ENCODE measurements at places on chromosomes 4 and X. TPM values are rescaled to one million over a fixed set of nuclear protein-coding genes. Genes with fewer than 3 reads are reported as not detected.

DNA sequence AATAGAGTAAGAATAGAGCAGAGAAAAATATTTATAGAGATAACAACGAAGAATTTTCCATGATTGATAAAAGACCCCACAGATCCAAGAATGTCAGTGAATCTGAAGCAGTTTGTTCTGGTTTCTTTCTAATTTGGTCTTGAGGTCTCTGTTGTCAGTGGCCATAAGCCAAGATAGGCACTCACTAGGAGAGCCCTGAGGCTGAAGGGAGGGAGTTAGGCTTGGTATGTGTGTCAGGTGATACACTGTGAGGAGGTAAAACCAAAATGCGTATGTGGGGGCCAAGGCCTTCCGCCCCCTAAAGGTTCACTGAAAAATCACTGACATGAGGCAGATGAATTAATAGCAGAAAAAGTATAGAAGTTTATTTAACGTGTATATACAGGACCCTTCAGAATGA is 382.3 kb upstream of the HTR2C start:
- no peak for DNase-seq

DNA sequence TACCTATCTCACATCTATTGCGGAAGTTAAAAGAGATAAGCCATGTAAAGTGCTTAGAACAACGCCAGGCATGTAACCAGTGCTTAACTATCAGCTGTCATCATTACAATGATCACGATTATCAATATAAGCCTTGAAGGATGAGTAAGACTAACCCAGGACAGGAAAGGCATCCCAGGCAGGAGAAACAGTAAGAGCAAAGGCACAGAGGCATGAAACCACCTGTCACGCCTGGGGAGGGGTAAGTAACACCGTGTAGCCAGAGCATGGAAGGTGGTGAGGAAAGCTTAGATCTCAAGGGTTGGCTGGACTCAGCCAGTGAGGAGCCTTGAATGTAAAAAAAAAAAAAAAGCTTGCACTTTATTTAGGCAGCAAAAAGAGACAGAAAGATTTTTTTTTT is 71.7 kb upstream of the NOCT start:
- DNase-seq, result no peak

DNA sequence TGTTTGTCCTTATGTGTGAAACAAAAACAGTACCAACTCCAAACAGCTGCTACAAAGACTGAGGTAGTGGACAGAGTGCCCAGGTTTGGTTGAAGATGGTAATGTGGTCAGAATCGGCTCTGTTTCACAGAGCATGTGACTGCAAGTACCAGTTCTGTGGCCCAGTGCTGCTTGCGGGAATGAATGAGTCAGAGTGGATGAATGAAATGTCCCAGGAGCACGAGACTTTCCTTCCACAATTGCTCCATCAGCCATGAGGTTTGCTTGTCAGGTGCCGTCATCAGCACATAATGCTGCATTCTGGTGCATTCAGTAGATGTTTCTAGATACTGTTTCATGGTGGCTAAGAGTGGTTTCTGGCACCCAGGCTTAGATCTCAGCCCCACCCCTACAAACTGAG is 84.2 kb downstream of the GPR143 start:
- DNase-seq, result no peak

- DNase-seq, result no peak
These were observed 359.4 kb downstream of the ARAP2 start for GRCh38 chr4:35884714-35885480.

GRCh38 chrX:40719218-40719617 is 16.1 kb downstream of the MED14 start:
- no peak for DNase-seq

GRCh38 chr4:155640751-155641150 is 25.9 kb upstream of the GUCY1A1 start:
- no peak for DNase-seq

DNA sequence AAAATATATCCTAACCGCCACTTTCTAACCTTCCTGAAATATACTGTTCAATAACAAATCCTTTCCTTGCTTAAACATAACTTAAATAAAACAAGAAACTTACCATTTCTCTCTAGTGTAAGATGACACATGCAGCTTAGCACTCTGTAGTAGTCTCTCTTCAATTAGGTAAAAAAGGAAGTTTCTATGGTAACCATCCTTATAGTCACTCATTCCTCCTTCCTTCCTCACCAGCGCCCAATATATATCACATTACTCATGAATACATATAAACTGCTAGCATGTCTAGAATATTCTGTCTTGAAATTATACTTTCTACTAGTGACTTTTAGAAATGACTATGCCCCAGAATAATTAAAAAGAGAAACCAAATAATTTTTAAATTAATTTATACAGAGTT is 112.2 kb downstream of the SNCA start:
- no peak for DNase-seq

DNA sequence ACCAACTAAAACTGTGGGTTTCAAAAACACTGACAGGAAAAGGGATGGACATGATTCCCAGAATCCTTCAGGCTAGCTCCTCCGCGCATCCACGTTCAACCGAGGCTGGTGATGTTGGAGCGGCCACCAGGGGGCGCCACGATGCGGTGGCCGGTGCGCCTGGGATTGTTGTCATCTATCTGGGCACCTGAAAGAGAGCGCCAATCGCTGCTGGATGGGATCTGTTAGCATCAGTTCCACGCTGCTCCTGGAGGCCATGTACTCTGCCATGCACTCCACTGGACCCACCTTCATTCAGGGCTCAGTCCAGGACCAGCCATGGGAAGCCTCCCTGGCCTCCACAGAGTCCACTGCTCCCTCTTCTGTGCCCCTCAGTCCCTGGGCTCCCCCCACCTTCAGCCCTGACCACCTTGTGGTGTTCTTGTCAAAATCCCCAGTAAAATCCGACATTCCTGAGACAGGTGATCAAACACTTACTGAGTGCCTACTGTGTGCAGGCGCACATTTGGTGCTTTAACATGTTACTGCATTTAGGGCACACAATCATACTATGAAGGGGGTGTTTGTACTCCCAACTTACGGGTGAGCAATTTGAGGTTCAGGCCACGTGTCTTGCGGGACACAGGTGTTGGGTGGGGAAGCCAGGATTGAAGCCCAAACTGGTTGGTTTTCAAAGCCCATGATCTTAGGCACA is 71.1 kb downstream of the CRMP1 start:
- no peak for DNase-seq

- no peak for DNase-seq
These were observed 232.5 kb downstream of the ARHGAP10 start for GRCh38 chr4:147964266-147964880.

DNA sequence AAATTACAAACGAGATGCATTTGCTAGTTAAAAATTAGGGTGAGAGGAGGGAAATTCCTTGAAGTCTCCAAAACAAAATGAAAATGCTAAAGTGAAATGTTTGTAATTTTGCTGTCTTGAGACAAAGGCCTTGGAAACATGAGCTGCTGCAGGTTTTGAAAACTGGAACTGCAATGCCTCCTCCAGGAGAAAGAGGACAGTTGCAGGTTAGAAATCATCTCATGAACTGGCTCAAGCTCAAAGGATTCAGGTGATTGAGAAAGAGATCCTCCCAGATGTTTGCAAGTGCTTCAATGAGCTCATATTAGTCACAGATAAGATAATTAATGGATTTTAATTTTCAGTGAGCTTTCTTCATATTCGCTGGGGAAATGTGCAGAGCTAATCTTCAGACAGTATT is 32.4 kb downstream of the SMPX start:
- no peak for DNase-seq

GRCh38 chrX:42385730-42386129 is 392.2 kb downstream of the PPP1R2C start:
- DNase-seq, result no peak

DNA sequence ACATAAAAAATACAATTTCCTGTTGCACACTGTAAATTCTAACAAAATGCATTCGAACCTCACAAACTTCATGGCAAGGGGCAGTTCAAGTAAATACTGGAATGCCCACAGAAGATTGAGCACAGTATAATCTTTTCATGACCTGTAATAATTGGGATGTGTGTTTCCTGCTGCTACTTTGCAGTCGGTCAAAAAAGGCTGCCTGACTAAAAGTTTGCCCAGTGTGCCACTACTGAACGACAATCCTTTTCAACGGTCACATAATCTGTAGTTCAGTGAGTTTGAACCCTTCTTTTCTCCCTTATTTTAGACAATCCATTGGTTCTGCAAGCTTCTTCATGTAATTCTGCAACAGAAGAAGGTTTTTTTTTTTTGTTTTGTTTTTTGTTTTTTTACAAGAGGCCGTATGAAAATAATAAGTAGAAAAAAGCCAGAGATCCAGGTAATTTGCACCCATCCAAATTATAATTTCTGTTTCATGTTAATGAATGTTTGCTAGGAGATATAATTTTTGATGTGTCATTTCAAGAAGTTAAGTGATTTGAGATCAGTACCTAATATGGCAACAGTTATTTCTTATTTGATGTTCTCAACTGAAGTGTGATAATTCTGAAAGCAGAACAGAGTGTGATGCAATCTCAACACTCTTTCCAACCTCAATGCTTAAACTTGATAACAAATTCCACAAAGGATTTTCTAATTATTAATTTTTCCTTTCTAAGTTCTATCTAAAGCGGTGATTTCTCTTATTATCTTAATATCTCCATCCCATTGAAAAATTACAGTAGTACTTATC is 237.6 kb downstream of the FSTL5 start:
- DNase-seq, result no peak

The NAP1L2 gene
- total RNA-seq, result 11.6 TPM

The OTC gene
- not detected for total RNA-seq

The STIM2 gene
- total RNA-seq, result 71.8 TPM

The FHDC1 gene
- total RNA-seq, result 0.20 TPM

The SEPTIN11 gene
- 21.4 TPM for total RNA-seq

The CRMP1 gene
- 0.28 TPM for total RNA-seq
